ENCODE measurements at places on chromosomes 4 and X.

DNA sequence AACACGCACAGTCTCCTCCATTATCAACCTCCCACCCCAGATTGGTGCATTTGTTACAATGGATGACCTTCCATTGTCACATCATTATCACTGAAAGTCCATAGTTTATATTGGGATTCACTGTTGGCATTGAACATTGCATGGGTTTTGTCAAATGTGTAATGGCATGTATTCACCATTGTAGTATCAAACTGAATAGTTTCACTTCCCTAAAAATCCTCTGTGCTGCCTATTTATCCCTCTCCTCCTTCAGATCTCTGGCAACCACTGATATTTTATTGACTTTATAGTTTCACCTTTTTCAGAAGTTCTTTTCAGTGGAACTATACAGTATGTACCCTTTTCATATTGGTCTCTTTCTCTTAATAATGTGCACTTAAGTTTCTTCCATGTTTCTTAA, 1565.4 kb downstream of the PCDH18 start:
- DNase-seq, result no peak

- DNase-seq, result peak; percentile 35
These were observed 877 bp upstream of the SLC16A2 start for GRCh38 chrX:74420196-74421035.

DNA sequence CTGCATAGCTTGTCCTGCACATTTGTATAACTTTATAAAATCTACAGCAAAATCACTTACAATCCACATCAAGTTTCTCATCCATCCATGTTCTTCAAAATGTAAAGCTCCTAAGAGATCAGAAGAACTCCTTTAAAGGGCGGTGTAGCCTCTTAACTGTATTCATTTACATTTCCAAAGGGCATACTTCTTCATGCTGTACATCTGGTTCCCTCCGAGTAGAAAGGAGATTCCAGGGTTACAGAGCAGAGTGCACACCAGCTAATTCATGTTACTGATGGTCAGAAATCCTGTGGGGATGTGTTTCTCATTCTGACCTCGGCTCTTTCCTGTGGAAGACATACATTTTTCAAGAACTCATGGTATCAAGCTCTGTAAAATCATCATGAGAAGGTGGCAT, 231.8 kb downstream of the ARAP2 start:
- no peak for DNase-seq

DNA sequence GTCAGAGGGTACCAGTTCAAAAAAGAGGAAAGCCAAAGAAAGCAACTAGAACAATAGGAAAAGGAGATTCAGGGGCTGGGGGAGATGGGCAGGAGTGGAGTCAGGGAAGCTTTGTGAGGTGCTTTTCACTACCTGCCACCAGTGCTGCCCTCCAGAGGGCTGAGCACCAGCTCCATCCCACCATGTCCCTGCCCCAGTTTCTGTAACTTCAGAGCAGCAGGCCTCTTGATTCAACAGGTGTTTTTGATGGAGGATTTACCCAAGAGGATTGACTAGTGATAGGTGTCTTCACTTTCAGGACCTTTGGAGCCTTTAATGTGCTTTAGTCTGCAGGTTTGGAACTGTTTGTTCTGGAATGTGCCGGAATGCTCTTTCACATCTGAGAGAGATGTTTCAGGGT, 12.1 kb downstream of the KIT start:
- DNase-seq, result no peak

DNA sequence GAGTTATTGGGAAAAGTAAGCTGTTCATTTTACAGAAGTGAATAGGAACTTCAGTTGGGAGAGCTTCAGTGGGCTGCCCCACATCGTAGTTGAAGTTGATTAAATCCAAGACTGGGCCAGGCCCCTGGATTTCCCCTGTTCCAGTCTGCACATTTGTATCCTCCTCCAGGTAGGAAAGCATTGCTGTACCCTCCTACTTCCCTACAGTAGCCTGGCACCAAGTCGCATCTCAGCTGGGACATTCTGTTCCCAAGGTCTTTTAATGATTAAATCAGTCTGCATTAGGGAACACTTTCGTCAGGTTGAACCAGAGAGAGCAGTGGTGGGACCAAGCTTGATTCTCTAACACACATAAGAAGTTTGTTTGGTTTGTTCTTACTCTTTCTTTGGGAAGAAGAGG, 165.8 kb upstream of the PPARGC1A start:
- no peak for DNase-seq

DNA sequence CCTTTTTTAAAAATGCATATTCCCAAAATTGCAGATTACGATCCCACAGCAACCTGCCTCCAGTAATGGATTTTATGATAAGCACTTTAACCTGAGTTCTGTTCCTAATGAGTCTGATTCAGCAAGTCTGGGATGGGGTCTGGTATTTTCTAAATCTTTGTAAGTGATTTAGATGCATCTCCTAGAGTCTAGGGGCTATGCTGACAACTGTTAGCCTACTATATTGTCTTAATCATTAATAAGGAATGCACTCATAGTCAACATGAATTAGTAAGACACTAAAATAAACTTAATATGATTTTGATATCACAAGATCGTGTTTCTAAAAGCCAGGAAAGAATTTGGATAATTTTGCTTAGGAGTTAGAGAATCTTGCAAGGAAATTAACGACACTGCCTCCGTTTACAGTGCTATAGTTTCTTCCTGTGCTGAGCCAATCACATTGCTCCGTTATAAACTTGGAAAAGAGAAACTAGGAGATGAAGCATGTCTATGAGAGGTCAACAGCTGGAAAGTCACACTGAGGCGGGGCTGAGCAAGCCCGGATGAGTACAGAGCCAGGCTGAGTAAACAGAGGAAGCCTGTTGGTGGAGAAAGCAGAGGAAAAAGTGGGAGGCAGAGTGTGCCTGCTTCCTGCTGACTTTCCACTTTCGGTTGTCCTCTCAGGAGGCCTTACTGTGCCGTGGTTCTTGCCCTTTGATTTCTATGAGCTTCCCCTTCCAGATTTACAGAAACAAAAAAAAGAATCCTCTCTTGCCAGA, 5.4 kb downstream of the SCARB2 start:
- peak; percentile 61 for DNase-seq

DNA sequence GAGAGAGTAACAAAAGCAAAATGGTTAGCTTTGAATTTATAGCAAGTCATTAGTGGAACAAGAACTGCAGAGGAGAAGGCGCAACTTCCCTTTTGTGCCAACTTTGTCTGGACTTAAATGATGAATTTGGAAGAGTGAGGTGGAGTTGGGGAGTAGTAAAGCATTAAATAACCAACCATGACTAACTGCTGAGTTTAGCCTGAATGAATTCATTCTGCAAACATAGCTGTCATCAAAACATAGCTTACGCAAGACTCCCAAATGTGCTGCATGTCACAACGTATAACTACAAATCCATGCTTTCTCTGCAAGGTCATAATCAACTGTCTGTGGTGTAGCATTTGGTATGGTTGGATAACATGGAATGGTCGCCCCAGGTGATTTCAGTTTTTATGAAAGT, 75.9 kb upstream of the RPL34 start:
- DNase-seq, result no peak

DNA sequence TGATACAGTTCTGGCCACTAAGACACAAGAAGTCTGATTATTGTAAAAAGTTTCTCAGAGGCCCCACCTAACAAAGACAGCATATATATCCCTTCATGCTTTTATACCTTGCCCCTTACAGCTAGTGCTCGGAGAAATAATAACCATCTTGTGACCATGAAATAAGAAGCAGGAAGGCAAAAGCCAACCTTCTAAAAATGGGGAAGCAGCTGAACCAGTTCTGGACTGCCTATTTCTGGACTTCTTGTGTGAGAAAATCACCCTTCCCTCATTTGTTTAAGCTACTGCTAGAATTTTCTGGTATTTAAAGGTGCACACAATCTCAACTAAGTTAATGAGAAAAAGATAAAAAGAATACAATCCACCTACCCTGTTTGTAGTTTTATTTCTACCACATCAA, 87.5 kb downstream of the CNOT6L start:
- DNase-seq, result no peak

- DNase-seq, result no peak
These were observed 42.1 kb downstream of the RHOH start for GRCh38 chr4:40238700-40239548.
